ENCODE measurements at places on chromosomes 7 and 10.
A peak's percentile ranks its signal among the peaks of the same experiment; 100 is the strongest.

GRCh38 chr10:94225589-94225988, 137.2 kb downstream of the NOC3L start:
- DNase-seq: peak; percentile 28

GRCh38 chr7:40297741-40298311, 163.0 kb downstream of the SUGCT start:
- DNase-seq: no peak

DNA sequence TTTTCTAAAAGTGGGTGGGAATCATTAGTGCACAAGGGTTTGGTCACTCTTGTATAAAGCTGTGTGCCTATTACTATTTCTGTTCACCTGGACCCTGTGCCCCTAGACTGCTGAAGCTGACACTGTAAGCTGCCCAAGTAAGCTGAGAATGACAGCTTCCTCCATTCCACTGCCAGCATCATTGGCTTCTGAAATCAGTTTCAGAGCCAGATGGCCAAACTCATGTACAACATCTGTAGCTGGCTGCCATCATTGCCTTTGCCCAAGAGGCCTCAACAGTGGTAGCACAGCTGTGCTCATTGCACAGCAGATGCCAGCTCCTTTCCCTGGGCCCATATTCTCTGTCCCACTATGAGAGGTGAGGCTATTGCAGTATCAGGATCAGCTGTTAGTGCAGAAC, 165.7 kb downstream of the CPEB3 start:
- no peak for DNase-seq

GRCh38 chr10:34507217-34507616, 307.9 kb downstream of the PARD3 start:
- DNase-seq: no peak

- no peak for DNase-seq
Measured at GRCh38 chr10:971613-972012, 16.6 kb upstream of the GTPBP4 start.

DNA sequence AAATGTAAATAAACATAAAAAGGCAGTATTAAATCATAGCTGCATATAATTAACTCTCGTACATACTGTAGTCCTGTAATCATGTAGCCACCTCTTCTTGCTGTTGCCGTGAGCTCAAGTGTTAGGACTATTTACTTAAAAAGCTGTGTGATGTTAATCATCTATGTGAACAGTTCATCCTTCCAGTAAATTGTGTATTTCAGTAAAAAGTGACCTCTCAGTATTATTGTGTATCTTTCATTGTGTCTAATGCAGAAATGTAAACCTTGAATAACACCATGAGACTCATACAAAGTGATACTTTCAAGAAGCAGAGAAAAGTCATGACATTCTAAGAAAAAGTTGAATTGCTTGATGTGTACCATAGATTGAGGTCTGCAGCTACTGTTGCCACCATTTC, 38.0 kb downstream of the ADD3 start:
- DNase-seq: no peak

GRCh38 chr7:2566348-2566889, 7.6 kb downstream of the IQCE start:
- DNase-seq: no peak

GRCh38 chr10:125157505-125157904, 2.9 kb downstream of the CTBP2 start:
- peak; percentile 58 for DNase-seq

DNA sequence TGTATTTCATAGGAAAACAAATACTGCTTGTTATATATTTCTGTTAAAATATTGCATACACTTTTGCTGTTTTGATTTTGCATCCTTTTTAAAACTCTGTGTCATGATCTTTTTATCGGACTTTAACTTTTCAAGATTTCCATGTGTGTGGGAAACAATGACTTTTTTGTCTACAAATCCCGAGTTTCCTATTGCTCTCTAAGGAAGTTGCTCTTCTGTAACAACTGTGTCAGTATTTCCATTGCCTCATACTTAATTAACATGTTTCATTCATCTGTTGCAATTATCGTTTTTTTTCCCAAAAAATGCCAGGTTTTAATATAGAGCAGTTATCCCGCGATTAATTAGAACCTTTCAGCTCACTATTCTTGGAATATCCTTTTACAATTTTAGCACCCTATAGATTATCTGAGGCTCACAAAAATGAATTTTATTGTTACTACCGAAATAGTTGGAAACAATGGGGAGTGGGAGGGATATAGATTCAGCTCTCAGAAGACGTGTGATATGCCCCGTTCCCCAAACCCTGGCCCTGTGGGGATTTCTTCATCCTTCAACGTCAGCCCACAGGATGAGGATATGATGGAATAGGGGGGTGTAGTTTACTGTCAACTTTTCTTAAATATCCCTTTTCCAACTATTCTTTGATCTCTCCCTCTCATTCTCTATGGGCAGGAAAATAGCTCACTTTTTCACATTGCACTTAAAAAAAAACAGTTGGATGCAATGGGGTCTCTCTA, 297.6 kb upstream of the IGFBP3 start:
- no peak for DNase-seq

GRCh38 chr7:4113976-4114375, 568.1 kb upstream of the FOXK1 start:
- no peak for DNase-seq

DNA sequence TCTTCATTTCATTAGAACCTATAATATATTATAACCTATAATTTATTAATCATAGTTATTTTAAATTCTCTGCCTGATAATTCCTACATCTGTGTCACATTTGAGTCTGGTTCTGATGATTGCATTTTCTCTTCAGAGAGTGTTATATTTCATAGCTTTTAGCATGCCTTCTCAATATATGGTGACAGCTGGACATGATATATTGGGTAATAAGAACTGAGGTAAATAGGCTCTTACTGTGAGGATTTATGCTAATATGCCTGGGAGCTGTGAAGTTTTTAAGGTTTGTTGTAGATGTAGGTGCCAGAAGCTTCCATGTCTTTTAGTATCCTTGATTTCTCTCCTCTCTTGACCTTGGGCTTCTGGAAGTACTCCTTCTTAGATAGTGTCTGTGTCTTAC, 325.9 kb upstream of the SEMA3D start:
- DNase-seq: no peak

GRCh38 chr10:48444861-48445841, 138.7 kb downstream of the MAPK8 start:
- DNase-seq: no peak

DNA sequence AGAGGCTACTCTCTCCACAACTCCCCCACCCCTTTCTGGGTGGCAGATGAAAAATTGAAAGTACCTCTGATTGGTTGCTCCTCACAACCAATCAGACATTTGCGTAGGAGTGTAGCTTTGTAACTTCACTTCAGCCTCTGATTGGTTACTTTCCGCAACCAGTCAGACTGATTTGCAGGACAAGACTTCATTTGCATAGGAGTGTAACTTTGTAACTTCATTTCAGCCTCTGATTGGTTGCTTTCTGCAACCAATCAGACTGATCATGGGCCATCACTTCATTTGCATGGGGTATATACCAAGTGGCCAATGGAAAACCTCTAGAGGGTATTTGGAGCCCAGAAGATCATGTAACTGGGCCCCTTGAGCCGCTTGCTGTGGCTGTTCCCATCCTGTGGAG, 25.6 kb downstream of the CDNF start:
- DNase-seq: no peak

GRCh38 chr7:155954550-155955366, 142.5 kb upstream of the SHH start:
- DNase-seq: no peak

GRCh38 chr10:497898-498451, 191.5 kb downstream of the DIP2C start:
- DNase-seq: no peak

DNA sequence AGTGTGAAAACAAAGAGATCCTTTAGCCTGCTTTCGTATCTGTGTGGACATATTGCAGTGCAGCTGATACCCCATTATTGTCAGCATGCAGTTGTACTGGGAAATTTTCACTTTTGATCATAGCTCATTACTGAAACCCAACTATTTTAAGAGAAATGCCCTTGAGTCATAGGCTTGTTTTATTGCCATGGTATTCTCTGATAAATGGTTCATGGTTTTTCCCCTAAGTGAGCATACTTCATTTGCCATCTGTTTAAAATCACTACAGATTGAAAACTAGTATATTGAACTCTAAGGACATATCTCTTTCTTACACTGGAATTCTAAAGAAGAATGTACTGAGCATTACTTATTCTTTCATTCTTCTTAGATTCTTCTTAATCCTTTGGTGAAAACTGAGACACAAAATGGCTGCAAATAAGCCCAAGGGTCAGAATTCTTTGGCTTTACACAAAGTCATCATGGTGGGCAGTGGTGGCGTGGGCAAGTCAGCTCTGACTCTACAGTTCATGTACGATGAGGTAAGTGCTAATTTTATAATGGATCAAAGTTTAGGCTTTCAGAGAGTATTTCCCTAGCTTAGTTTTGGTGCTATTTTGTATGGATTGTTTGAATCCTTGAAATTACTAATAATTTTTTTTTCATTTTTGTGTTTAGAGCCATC, 63.0 kb downstream of the RALA start:
- no peak for DNase-seq

DNA sequence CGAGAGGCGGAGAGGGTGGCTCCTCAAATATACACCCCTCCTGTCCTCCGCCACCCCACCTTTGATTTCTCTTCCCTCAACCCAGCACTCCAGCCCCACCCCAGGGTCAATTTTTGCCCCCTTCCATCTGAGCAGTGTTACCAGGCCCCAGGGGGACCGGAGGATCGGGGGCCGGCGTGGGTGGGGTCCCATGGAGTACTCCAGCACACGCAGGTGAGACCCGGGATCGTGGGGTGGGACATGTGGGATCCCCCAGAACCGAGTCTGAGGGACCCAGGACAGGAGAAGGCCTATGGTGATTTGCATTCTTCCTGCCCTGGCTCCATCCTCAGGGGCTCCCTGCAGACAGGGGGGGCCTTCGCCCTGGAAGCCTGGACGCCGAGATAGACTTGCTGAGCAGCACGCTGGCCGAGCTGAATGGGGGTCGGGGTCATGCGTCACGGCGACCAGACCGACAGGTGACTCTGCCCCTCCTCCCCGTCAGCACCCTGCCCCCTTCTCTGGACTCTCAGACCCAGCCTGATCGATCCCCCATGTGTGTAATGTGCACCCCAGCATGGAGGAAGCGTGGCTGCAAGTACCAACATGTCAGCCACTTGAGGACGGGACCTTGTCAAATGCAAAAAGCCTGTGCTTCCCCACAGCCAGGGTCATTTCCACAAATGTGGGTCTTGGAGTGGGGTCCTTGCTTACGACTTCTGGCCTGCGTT, 744 bp downstream of the TRIP6 start:
- no peak for DNase-seq

GRCh38 chr10:92727141-92727540, 37.4 kb downstream of the HHEX start:
- DNase-seq: no peak

- DNase-seq: no peak
Measured at GRCh38 chr10:69057951-69058297, 30.0 kb upstream of the SRGN start.

DNA sequence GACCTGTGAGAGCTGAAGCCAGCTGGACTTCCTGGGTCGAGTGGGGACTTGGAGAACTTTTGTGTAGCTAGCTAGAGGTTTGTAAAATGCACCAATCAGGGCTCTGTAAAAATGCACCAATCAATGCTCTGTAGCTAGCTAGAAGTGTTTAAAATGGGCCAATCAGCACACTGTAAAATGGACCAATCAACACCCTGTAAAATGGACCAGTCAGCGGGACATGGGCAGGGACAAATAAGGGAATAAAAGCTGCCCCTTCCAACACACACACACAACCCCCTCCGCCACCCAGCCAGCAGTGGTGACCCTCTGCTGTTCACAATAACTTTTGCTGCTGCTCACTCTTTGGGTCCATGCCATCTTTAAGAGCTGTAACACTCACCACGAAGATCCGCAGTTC, 7.1 kb downstream of the ZNF511 start:
- DNase-seq: peak; percentile 46

DNA sequence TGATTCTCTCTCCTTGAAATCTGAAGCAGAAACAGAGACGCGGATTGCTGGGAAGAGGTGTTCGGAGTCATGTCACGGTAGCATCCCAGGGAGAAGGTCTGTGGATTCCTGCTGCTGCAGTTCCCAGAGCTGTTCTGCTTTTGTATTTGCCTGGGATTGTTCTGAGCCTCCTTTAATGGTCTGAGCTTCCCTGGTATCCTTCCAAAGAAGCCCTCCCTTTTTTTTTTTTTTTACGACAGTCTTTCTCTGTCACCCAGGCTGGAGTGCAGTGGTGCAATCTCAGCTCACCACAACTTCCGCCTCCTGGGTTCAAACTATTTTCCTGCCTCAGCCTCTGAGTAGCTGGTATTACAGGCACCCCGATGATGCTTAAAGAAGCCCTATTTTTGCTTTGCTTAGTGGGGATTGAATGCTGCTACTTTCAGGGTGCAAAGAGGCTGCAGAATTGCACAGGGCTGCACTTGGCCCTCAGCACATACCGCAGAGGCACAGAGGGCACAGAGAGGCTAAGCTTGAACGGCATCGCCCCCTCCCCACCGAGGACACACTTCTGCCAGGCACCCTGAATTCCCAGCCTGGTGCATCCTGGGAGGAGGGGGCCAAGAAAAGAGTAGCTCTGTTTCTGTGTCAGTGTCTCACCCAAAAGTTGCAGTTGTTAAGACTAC, 208.6 kb upstream of the GALNT17 start:
- no peak for DNase-seq

DNA sequence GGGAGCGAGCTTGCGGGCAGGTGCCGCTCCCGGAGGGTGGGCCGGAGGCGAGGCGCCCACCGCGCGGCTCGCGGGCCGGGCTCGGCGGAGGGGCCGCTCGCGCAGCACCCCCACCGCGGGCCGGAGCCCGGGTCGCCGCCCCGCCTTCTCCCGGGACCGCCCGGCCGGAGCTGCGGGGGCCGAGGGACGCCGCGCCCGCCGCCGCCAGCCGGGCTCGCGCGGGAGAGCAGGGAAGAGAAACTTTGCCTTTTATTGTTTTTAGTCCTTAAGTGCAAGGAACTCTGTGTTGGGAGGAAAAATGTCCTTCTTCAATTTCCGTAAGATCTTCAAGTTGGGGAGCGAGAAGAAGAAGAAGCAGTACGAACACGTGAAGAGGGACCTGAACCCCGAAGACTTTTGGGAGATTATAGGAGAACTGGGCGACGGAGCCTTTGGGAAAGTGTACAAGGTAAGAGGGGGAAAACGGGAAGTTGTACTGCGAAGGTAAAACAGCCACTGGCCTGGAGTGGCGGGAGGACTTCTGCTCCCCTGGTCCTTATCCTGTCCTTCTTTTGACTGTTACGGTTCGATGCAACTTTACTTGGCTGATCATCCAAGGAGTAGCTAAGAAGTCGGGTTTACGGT, 620 bp downstream of the SLK start:
- peak; percentile 71 for DNase-seq

GRCh38 chr10:103231047-103231551, 14.6 kb upstream of the RPEL1 start:
- DNase-seq: no peak

- no peak for DNase-seq
Measured at GRCh38 chr10:77628906-77629730, 8.5 kb downstream of the KCNMA1 start.

- no peak for DNase-seq
Measured at GRCh38 chr10:5573968-5574641, 49.3 kb downstream of the CALML3 start.

Measured in OCI-M1 (cell line).